Stimulated activated CD4-positive, alpha-beta T cell treated with anti-CD3 and anti-CD28 coated beads, Interleukin-15, amount 100 ng/mL, for 1 hour (primary cell): ENCODE measurements at places on chromosomes 11 and 22.

GRCh38 chr11:70740488-70740851 lies 342.1 kb downstream of the CTTN start:
- no peak for DNase-seq

DNA sequence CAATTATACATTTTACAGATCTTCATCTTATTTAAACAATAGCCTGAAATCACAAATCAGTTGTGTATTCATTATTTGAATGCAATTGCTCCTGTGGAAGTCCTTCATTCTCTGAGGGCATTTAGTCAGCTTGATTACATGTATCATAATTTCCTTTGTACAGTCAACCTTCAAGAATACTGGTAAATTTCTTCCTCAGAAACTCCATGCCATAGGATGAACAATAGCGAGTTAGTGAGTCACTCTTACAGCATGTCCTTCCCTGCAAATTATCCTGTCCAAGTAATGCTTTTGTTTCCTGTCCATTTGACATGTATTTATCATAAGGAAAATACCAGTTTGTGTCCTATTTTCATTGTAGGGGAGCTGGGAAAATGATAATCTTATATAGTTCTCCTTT lies 3.8 kb downstream of the OR10S1 start:
- DNase-seq, result no peak

- no peak for DNase-seq
Observed at GRCh38 chr22:27401321-27401720, 400.2 kb downstream of the MN1 start.

DNA sequence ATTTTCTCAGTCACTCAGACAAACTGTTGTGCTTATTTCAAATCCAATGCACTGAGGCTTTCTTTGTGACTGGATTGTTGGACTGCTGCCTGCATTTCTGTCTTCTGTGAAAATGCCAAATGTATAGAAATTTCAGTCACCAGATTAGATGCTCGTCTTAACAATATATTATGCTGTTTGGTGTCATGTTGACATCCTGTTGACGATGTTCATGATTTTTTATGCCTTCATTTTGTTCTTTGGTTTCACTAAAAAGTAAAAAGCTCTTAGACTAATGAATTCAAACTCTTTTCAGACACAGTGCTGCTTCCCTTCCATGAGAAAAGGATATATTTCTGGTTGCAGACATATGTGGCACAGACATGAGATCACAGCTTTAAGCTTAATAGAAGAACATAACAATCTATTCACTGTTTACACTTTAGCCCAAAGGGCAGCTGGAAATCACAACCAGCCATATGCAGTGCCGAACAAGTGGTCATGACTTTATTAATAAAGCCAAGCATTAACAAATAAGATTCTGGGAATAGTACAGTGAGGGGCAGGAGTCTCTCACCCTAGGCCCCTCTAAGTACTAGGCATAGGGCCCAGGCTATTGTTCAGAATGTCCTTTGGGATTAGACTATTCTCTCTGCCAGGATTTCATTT lies 9.4 kb upstream of the SOX6 start:
- DNase-seq, result no peak

- DNase-seq, result no peak
Observed at GRCh38 chr11:59778122-59778521, 22.9 kb downstream of the STX3 start.

DNA sequence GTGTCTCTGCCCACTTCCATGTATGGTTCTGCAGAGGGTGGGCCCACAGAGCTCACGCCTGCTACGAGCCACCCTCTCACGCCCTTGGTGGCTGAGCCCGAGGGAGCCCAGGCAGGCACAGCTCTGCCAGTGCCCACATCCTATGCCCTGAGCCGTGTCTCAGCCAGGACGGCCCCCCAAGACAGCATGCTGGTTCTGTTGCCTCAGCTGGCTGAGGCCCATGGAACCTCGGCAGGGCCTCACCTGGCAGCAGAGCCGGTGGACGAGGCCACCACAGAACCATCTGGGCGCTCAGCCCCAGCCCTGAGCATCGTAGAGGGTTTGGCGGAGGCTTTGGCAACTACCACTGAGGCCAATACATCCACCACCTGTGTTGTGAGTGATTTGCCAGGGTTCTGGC lies 64.0 kb downstream of the OTOG start:
- DNase-seq, result no peak

DNA sequence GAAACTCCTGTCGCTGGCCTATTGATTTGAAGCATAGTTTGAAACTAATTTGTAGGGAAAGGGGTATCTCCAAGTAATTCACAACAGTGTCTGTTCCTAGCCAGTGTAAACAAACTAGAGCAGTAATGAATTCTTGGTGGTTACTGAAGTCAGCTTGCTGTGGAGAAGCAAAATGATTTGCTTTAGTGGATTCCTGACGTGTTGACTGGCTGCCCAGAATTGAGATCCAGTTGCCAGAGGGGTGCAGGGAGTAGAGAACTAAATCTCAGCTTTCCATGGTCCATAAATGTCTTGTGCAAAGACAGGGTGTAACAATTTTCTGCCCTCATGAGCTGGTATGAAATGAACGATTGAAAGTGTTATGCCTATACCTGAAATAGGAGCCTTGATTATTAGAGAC lies 382.5 kb upstream of the KIRREL3 start:
- DNase-seq, result no peak

- DNase-seq, result no peak
Observed at GRCh38 chr11:126194121-126194543, 17.3 kb downstream of the RPUSD4 start.

DNA sequence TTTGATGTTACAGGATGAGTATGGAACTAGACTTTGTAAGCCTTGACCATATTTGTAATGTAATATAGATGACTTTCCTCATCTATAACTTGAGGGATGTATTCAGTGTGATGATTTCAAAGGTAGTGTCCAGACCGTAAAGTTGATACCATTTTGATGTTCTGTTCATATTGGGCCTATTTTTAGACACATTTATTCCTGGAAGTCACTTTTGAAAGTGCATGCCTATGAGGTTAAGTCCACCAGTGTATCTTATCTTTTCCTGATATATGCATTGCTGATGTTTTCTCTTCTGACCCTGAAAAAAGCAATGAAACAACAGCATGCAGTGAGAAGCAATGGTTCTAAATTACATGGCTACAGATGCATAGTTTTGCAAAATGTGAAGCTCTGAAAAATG lies 244.7 kb upstream of the PDGFD start:
- no peak for DNase-seq

GRCh38 chr22:31836010-31836409 lies 82.2 kb downstream of the DEPDC5 start:
- no peak for DNase-seq

DNA sequence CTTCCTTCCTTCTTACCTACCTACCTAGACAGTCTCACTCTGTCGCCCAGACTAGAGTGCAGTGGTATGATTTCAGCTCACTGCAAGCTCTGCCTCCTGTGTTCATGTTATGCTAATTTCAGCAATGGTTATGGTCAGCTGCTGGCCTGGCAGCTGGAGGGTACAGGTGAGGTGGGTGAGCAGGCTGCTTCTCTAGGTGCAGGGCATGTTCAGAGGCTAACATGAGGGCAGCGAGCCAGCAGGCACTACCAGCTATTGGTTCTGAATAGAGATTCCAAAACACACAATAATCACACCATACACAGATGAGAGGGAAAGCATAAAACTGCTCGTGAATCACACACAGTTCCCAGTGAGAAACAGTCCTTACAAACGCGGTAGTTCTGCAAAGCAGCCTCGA lies 48.7 kb upstream of the RFPL3 start:
- no peak for DNase-seq

DNA sequence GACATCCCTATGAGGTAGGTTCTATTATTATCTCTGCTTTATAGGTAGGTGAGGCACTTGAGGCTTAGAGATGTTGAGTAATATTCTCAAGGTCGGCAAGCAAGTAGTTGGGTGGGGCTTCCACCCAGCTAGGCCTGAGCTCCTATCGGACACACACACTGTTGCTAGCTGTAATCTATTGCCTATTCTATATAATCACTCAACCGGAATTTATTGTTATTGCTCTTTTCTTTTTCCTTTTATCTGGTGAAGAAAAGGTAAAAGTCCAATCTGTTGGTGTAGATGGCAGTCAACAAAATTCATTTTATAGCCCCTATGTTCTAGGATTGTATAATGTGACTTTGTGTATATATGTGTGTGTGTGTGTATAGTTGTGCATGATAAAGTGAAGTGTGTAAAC lies 3.4 kb downstream of the OR9Q2 start:
- DNase-seq, result no peak

GRCh38 chr11:61045271-61045670 lies 57.0 kb upstream of the CD5 start:
- DNase-seq, result no peak

- no peak for DNase-seq
Observed at GRCh38 chr11:83542861-83543260, 256.7 kb upstream of the CCDC90B start.

- no peak for DNase-seq
Observed at GRCh38 chr11:128893578-128894285, 2.6 kb downstream of the KCNJ5 start.

- DNase-seq, result no peak
Observed at GRCh38 chr11:61955422-61956135, 5.4 kb downstream of the BEST1 start.

- DNase-seq, result no peak
Observed at GRCh38 chr11:107731941-107732688, 20.3 kb upstream of the SLN start.

GRCh38 chr11:75193271-75193670 lies 42.4 kb downstream of the SLCO2B1 start:
- no peak for DNase-seq

- DNase-seq, result no peak
Observed at GRCh38 chr22:36510966-36511881, 4.4 kb upstream of the FOXRED2 start.
